ENCODE measurements at places on chromosomes 6 and 20.
A peak's percentile ranks its signal among the peaks of the same experiment; 100 is the strongest.

GRCh38 chr6:5274231-5274630 is 12.9 kb downstream of the FARS2 start:
- peak; percentile 82 for DNase-seq

DNA sequence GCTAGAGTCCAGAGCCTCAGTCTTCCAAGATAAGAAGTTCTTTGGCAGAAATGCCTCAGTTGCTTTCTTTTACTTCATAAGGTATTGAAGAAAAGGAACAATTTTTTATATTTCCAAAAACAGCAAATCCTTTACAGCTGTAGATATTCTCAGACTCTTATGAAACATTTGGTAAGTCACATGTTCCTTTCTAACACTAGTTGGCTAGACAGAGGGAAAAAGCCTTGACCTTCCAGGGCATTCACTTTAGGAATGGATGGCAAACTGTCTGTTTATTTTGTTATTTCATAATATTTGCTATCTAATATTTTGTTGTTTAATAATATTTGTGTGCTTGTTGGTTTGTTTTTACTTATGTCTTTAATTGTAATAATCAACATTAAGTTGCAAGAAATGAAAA is 140.8 kb downstream of the PTPRK start:
- DNase-seq, result no peak

GRCh38 chr6:19988555-19988954 is 151.4 kb downstream of the ID4 start:
- peak; percentile 7 for DNase-seq

- no peak for DNase-seq
Measured at GRCh38 chr6:93393554-93394074, 25.7 kb downstream of the EPHA7 start.

- peak; percentile 72 for DNase-seq
Measured at GRCh38 chr6:116352515-116353471, 18.0 kb upstream of the DSE start.

GRCh38 chr6:160798625-160799024 is 96.6 kb downstream of the PLG start:
- no peak for DNase-seq

DNA sequence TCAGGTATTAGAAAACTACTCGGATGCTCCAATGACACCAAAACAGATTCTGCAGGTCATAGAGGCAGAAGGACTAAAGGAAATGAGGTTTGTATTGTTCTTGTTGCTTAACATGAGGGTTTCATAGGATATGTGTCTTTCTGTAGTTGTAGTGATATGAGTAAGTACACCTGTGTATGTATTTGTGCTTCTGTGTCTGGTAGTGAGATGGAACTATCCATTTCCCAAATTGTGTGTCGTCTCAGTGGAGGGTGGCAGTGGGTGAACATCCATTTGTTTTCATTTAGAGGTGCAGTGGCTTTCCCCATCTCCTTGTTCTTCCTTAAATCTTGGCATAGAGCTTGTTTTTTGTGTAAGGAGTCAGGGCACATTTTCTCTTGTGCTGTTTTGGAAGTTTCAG is 8.2 kb downstream of the ASXL1 start:
- no peak for DNase-seq

DNA sequence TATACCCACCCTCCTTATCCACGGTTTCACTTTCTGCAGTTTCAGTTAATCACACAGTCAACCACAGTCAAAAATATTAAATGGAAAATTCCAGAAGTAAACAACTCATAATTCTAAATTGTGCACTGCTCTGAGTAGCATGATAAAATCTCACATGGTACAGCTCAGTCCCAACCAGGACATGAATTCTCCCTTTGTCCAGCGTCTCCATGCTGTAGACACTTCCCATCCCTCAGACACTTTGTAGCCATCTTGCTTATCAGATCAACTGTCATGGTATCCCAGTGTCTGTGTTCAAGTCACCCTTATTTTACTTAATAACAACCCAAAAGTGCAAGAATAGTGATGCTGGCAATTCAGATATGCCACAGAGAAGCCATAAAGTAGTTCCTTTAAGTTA is 94.7 kb downstream of the PDE10A start:
- no peak for DNase-seq

- DNase-seq, result no peak
Measured at GRCh38 chr6:30861257-30862048, 22.9 kb upstream of the DDR1 start.

DNA sequence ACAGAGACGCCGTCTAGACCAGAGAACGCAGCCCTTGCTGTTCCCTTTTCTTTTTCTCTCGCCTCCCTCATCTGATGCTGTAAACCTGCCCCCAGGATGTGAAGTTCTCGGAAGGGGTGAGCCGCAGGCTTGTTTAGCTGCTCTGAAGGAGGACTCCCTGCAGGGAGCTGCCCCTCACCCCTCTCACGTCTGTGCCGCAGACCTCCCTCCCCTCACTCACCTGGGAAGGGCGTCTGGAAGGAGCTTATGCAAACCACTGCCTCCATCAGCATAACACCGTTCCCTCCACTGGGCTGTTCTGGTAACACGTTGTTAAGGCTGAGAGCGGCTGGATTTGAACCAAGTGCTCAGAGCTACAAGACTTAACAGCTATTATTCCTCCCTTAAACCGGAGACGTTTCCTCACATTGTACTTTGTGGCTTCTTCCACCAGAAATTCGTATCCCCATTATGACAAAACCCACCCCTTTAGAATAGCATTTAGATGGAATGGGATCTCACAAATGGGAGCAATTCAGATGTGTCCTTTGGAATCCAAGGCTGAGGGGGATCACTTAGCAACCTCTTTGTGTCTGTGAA is 99.8 kb downstream of the SMOC2 start:
- DNase-seq, result no peak

DNA sequence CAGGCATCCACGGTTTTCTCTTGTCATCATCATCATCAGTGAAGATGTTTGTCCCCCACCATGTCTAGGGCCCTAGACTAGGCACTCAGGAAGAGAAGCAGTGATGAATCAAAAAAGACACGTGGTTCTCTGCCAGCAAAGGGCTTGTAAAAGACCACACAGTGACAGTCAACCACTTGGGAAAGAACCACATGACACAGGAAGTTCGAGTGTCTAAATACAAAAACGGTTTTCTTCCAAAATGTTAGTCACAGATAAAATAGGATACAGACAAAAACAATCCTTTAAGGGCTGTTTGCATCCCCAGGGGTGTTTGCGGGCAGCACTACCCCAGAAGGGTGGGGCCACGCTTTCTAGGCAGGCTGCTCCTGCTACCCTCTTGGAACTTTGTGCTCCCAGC is 356.8 kb upstream of the AGPAT4 start:
- DNase-seq, result no peak

DNA sequence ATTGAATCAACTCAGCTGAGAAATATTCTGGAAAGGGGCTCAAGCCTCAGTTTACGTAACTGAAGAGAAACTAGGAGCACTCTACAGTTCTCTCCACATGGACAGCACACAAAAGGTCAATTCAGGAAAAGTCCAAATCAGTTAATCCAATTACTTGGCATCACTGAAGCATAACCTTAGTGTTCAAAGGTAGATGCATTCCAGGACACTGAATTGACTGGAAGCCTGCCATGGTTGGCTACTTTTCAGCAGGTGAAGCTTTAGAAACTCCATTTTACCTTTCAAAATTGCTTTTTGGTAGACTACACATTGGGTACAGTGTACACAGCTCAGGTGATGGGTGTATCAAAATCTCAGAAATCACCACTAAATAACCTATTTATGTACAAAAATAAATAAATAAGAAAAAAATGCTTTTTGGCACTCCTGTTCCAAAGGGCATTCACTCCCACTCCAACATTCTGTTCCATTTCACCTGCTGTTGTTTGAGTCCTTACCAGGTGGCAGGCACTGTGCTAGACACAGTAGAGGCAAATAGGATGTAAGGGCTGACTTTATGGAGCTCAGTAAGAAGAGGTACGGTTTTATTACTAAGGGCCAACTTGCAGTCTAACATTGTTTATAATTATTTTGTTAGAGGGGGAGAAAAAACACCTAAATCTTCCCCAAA is 153.4 kb downstream of the FAXC start:
- DNase-seq, result no peak

DNA sequence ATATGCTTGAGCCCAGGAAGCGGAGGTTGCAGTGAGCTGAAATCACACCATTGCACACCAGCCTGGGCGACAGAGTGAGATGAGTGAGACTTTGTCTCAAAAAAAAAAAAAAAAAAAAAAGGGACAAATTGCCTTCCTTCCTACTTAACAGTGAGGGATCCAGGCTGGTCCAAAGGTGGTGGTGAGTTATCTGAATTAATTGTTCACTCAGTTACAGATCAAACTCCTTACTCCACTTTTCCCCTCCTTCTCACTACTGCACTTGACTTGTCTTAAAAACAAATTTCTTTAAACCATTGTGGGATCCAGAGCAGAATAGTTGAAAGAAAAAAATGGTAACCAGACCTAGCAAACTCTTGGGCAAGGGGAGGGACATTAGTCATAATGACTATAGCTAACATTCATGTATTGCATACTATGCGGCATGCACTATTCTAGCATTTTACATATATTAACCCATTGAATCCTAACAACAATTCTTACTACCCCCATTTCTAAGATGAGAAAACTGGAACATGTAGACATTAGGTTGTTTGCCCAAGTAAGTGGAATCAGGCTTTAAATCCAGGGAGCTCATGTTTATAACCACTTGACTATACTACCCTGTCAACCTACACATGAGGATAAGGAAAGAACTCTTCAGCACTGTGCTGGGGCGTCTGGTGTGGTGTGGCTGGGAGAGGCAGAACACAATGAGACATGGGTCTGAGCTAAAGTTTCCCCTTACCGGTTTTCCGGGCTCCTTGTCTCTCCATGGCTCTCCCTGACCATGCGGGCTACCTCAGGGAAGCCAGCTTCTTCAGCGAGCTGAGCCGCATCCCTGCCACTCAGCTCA is 1.5 kb downstream of the GPANK1 start:
- peak; percentile 54 for DNase-seq

DNA sequence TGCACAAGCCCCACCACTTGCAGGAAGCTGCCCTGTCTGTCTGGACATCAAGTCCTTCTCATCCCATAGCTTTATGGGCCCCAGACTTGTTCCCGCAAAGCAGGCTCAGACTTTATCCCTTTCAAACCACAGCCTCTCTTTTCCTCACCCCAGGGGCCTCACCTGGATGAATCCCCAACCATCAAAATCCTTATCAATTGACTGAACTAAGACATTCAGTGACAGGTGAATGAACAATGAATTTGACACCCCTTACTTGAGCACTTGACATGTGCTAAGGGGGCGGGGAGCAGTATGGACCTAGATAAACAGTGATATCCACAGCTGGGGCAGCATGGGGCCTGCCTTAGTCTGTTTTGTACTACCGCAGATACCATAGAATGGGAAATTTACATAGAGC is 5.0 kb downstream of the RAB44 start:
- DNase-seq, result no peak

GRCh38 chr6:138477913-138478539 is 21.3 kb downstream of the NHSL1 start:
- DNase-seq, result no peak

DNA sequence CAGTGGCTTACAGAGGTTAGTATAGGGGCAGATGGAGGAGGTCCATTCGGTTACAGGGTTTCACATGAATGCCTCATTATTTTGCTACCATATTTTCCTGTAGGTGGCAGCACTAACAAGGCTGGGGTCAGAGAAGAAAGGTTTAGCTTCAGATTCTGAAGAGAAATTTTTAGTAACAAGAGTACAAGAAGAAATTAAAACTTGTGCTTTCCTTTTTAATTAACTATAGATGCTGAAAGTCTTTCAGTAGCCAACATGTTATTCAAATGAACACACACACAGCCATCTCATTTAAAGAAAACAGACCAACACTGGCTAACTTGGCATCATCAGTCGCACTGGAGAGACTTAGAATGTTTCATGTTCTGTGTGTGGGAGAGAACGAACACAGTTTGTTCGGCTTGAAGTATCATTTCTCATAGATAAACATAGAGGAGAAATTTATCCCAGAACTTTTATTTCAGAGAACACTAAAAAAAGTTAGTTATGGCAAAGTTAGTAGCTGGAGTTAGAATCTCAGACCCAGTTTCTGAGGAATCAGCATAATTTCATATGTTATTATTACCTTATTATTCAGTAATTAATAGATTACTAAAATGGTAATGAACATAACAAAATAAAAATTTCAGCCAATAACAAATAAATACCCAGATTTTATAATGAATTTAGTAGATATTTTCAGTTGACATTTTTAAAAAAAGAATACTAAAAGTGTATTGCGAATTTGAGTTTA is 314.0 kb upstream of the RSPO3 start:
- peak; percentile 67 for DNase-seq

DNA sequence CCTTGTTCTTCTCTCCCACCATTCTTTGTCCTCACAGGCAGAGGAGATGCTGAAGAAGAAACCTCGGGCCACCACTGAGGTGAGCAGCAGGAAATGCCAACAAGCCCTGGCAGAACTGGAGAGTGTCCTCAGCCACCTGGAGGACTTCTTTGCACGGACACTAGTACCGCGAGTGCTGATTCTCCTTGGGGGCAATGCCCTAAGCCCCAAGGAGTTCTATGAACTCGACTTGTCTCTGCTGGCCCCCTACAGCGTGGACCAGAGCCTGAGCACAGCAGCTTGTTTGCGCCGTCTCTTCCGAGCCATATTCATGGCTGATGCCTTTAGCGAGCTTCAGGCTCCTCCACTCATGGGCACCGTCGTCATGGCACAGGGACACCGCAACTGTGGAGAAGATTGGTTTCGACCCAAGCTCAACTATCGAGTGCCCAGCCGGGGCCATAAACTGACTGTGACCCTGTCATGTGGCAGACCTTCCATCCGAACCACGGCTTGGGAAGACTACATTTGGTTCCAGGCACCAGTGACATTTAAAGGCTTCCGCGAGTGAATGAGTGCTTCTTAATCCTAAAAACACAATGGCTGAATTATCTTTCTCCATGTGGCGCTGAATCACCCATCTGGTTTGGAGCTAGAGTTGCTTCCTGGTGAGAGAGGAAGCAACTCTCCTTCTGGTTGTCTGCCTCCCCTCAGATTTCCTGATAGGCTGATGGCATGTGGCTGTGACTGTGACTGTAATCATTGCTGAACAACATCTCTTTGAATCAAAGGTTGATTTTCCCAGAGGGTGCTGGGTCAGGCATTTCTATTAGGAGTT is 4.6 kb downstream of the MAD2L1BP start:
- DNase-seq, result no peak

GRCh38 chr6:37936906-37937305 is 117.4 kb downstream of the ZFAND3 start:
- no peak for DNase-seq

- peak; percentile 75 for DNase-seq
Measured at GRCh38 chr6:145963216-145964068, 716 bp downstream of the SHPRH start.

GRCh38 chr6:37731888-37732287 is 34.2 kb upstream of the MDGA1 start:
- no peak for DNase-seq

GRCh38 chr20:34251619-34252018 is 10.4 kb downstream of the ASIP start:
- DNase-seq, result no peak

DNA sequence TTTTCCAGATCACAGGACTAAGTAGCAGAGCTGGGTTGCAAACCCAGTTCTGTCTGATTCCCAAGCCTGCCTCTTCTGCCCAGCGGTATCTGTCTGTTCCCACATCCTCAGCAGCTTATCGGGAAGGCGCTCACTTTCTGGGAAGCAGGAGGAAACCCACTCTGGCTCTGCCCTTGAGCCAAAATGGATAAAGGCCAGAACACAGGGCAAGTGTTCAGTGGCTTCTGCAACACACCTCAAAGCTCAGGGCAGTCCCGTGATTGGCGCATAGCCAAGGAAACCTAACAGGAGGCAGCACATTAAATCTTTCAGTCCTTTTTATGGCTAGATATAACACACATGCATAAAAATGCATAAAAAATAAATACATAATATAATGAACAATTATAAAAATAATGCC is 262.2 kb downstream of the NRN1 start:
- no peak for DNase-seq

Data from mesenchymal stem cell (in vitro differentiated cells and primary cell).